ENCODE measurements at places on chromosomes 1 and 21. TPM values are rescaled to one million over a fixed set of nuclear protein-coding genes. Genes with fewer than 3 reads are reported as not detected.

GRCh38 chr1:8939362-8939995 lies 6.2 kb upstream of the CA6 start:
- no peak overlapping the region for H3K27ac ChIP-seq
- no peaks in the 10 kb centered on the region for H3K36me3 ChIP-seq
- no peaks in the 10 kb centered on the region for H3K4me1 ChIP-seq
- DNase-seq: no peak
- no peaks in the 10 kb centered on the region for H3K27me3 ChIP-seq
- no peak overlapping the region for H3K4me3 ChIP-seq

The CFAP126 gene
- total RNA-seq: not detected

DNA sequence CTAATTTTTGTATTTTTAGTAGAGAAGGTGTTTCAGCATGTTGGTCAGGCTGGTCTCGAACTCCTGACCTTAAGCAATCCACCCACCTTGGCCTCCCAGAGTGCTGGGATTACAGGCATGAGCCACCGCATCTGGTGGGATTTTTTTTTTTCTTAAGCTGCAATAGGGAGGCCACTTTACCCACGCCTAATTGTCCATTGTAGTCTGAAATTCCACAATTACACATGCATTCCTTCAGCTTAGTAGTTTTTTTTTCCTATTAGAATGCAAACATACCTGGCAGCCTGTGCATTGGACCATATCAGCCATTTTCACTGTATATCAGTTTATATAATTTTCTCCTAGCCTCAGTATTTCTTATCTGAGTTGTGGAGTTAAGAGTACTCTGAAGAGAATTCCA lies 186.8 kb downstream of the LMX1A start:
- H3K4me1 ChIP-seq: no peaks in the 10 kb centered on the region
- no peaks in the 10 kb centered on the region for H3K27me3 ChIP-seq
- H3K36me3 ChIP-seq: no peaks in the 10 kb centered on the region
- no peak overlapping the region for H3K4me3 ChIP-seq

DNA sequence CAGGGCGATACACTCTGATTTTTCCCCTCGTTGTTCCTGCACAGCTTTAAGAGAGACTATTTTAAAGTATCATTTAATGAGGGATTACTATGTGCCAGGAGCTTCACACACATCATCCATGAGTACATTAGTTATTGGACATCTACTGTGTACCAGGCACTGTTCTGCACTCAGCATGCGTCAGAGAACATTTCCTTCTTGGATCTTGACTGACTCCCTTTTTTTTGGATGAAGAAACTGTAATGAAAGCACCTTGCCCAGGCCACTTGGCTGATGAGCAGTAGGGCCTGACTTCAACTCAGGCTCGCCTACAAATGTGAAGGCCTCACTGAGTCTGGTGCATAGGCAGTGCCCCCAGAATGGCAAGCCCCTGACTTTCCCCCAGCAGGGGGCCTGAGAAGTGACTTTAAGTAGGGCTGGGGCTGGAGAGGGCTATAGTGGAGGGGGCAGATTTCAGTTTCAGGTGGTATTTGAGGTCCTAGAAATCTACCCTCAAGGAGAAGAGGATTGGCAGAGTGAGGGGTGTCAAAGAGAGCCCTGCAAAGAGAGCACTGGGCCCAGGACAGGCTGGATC lies 50.0 kb downstream of the PTPRU start:
- H3K36me3 ChIP-seq: no peaks in the 10 kb centered on the region
- DNase-seq: no peak
- H3K4me1 ChIP-seq: no peaks in the 10 kb centered on the region
- no peaks in the 10 kb centered on the region for H3K27me3 ChIP-seq

DNA sequence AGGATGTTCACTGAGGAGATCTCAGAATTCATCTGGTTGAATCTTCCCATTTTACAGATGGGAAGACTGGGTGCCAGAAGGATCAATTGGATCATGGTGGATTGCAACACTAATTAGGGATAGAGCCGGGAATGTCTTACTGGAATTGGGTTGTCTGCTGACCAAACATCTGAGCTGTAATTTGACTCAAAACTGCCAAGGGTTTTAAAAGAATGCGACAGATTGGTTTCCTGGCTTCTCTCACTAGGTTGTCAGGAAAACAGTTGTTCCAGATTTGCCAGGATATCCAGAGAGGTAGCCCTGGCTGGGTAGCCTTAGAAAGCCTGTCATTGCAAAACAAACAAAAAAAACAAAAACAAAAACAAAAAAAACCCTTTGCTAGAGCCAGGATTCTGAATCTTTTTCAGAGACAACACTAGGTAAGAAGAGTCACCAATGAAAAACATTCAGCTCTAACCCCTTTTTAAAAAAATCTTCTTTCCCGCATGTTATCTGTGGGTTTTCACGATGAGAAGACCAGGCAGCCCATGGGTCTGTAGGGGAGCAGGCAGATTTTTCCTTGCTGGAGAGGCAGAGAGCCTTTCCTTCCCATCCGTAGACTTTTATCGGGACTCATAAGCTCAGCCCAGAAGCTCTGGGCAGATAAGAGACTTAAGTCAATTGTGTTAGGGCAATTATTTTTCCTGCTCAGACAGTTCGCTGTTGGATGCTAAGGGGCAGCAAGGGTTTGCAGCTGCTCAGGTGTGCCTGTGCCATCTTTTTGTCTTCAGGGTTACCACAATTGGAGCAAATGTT lies 418.9 kb downstream of the PRDM2 start:
- no peaks in the 10 kb centered on the region for H3K4me1 ChIP-seq
- H3K27ac ChIP-seq: no peak overlapping the region
- no peak for DNase-seq
- H3K36me3 ChIP-seq: no peaks in the 10 kb centered on the region
- no peak overlapping the region for H3K4me3 ChIP-seq

GRCh38 chr1:2939041-2939552 lies 82.2 kb upstream of the ACTRT2 start:
- peaks cover 3% of the 10 kb centered on the region for H3K27me3 ChIP-seq
- H3K4me1 ChIP-seq: no peaks in the 10 kb centered on the region
- no peak overlapping the region for H3K4me3 ChIP-seq
- no peak for DNase-seq

DNA sequence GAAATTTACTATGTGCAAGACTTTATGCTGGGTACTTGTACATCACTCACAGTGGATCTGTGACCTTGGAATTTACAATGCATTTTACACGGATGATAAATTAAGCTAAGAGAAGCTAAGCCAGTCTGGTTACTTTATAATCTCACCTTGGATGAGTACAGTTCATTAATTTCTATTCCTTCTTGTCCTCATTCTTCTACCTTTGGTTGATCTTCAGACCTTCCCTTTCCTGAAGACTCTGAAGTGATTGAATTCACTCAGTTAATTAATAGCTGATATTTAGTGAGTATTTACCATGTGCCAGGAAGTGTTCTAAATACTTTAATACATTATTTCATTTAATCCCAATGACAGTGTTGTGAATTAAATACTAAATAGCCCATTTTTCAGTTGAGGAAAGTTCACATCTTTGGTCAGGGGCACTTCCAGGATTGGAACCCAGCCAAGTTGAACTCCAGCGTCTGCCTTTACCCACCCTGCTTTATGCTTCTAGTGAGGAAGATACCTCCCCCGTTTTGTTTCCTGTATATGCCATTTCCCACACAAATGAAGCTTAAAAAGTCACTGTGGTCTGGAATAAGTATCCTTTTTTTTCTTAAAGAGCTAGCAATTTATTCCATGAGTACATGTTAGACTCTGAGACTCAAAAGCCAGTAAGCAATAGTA lies 146.6 kb downstream of the TLR5 start:
- H3K36me3 ChIP-seq: peaks cover 2% of the 10 kb centered on the region
- no peaks in the 10 kb centered on the region for H3K4me1 ChIP-seq
- no peaks in the 10 kb centered on the region for H3K27me3 ChIP-seq
- no peak overlapping the region for H3K27ac ChIP-seq
- no peak overlapping the region for H3K4me3 ChIP-seq
- no peak for DNase-seq

GRCh38 chr1:80369780-80370179 lies 1363.2 kb upstream of the ADGRL4 start:
- no peaks in the 10 kb centered on the region for H3K27me3 ChIP-seq
- H3K4me3 ChIP-seq: no peak overlapping the region
- no peaks in the 10 kb centered on the region for H3K4me1 ChIP-seq
- no peak for DNase-seq
- H3K27ac ChIP-seq: no peak overlapping the region

The CELA2A gene
- not detected for total RNA-seq

The EVA1C gene
- total RNA-seq: 14.4 TPM

DNA sequence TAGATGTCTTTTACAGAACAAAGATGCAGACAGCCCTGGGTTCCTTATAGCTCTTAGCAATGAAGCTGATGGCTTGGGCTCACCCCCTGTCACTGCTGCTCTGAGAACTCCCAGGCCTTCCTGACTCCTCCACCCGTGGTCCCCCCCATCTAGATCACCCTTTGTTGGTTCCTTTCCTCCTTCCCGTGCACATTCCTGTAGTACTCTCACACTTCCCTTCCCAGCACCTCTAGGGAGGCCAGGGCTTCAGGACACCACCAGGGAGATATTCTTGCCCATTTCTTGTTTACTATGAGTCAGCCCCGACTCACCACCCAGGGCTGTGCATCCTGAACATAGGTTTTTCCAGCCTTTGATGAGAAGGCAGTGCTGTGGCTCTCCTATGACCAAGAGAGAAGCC lies 14.4 kb upstream of the NOS1AP start:
- no peak for DNase-seq
- H3K4me1 ChIP-seq: no peaks in the 10 kb centered on the region
- no peaks in the 10 kb centered on the region for H3K27me3 ChIP-seq

GRCh38 chr1:52055066-52055865 lies at the start of gene TXNDC12:
Gene TXNDC12, minus strand, starts transcription at chr1:52055191. Its CDS starts 95 bp downstream, at chr1:52055096.
- peaks cover 39% of the 10 kb centered on the region for H3K4me1 ChIP-seq
- peak; percentile 82 for DNase-seq
- H3K4me3 ChIP-seq: peak within 1 kb of the TSS; percentile 84
- H3K27ac ChIP-seq: peak within 1 kb of the TSS; percentile 96
- peaks cover 15% of the 10 kb centered on the region for H3K36me3 ChIP-seq
- no peaks in the 10 kb centered on the region for H3K27me3 ChIP-seq

DNA sequence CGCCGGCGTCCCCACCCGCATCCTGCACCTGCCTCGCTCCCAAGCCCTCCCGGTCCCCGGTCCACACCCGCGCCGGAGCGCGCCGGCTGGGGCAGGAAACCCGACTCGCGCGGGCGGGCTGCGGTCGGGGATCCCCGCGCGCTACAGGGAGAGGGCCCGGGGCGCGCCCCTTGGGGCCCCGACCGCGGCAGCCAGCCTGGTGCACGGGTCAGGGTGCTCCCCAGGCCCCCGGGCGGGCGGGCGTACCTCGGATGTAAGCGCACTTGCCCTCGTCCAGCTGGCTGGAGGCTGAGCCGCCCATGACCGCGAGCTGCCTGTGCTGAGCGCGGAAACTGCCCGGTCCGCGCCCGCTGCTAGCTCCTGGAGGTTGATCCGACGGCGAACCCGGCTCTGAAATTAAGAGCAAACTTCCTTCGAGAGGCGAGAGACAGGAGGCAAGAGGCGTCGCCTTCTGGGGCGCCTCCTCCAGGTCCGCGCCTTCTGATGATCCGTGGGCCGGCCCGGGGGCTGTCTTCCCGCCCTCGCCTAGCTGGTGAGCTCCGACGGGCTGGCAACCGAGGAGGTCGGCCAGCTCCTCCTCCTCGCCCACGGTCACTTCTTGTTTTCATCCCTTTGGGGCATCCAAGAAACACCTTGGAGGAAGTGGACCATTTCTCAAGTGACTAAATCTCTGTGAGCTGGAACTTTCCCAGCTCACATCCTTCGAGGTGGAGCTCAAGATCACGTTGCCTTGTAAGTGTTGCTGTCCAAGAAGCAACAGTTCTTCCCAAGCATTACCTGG lies at the start of gene NIBAN1:
NIBAN1 (minus strand) TSS at position 453 of the 781 bp plus-strand sequence; CDS start at position 301, 152 bp downstream.
- H3K27ac ChIP-seq: peak within 1 kb of the TSS; percentile 71
- peak within 1 kb of the TSS; percentile 63 for H3K4me3 ChIP-seq
- no peaks in the 10 kb centered on the region for H3K36me3 ChIP-seq
- peak; percentile 51 for DNase-seq

DNA sequence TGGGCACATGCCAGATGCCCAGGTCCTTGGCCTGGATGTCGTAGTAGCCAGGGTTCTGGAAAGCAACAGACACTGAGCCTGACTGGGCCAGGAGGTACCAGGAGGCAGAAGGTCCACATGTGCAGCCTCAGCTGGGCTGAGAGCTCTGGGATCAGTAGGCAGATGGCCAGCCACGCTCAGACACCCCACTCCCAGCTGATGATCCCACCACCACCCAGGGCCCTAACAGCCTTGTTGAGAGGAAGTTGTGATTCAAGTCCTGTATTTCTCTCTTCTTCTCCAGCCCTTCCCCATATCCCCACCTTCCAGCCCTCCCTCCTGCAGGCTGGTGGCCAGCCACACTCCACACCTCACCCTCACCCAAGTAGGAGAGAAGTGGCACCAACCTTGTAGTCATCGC lies 4.0 kb downstream of the ITLN2 start:
- DNase-seq: no peak
- H3K4me1 ChIP-seq: no peaks in the 10 kb centered on the region
- H3K36me3 ChIP-seq: no peaks in the 10 kb centered on the region
- H3K27ac ChIP-seq: no peak overlapping the region

DNA sequence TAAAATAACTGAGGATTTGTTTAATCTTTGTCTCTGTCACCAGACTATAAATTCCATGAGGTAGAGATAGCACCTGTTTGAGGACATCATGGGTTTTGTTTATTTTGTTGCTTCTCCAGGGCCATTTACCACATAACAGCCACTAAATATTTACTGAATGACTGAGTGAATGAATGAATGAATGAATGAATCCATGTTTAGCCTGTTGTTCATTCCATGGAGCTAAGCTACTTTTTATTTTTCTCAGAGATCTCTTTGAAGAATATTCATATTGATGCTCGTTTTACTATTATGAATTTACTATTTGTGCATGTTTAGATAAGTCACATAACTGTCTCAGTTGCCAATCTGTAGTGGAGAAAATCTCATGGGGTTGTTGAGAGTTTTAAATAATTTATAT lies 17.7 kb downstream of the LRRC8B start:
- peaks cover 42% of the 10 kb centered on the region for H3K4me1 ChIP-seq
- DNase-seq: no peak
- no peaks in the 10 kb centered on the region for H3K36me3 ChIP-seq
- no peak overlapping the region for H3K27ac ChIP-seq
- no peak overlapping the region for H3K4me3 ChIP-seq
